ENCODE measurements at places on chromosomes 1 and 21.

GRCh38 chr1:172252958-172253357, 167.5 kb upstream of the C1orf105 start:
- no peak for DNase-seq

GRCh38 chr1:46519209-46519608, 29.6 kb downstream of the DMBX1 start:
- no peak for DNase-seq

- DNase-seq, result no peak
Measured at GRCh38 chr1:107110326-107110725, 30.5 kb upstream of the NTNG1 start.

DNA sequence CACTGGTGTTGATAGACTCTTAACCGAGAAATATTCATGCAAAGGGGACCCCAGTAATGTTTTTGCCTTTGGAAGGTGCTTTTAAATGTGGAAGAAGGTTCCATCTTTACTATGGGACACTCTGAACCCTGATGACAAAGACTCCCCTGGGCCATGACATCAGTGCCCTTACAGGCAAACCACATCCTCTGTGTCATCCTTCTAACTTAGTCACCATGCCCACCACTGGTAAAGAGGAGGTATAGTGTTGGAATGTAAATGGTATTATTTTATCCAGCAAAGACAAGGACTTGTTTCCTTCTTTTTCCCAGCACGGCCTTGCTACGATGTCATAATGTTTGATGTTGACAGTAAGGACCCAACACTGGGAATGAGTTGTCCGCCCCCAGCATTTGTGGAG, 12.6 kb downstream of the METTL13 start:
- no peak for DNase-seq

- DNase-seq, result no peak
Measured at GRCh38 chr1:167748906-167749305, 27.1 kb downstream of the MPZL1 start.

DNA sequence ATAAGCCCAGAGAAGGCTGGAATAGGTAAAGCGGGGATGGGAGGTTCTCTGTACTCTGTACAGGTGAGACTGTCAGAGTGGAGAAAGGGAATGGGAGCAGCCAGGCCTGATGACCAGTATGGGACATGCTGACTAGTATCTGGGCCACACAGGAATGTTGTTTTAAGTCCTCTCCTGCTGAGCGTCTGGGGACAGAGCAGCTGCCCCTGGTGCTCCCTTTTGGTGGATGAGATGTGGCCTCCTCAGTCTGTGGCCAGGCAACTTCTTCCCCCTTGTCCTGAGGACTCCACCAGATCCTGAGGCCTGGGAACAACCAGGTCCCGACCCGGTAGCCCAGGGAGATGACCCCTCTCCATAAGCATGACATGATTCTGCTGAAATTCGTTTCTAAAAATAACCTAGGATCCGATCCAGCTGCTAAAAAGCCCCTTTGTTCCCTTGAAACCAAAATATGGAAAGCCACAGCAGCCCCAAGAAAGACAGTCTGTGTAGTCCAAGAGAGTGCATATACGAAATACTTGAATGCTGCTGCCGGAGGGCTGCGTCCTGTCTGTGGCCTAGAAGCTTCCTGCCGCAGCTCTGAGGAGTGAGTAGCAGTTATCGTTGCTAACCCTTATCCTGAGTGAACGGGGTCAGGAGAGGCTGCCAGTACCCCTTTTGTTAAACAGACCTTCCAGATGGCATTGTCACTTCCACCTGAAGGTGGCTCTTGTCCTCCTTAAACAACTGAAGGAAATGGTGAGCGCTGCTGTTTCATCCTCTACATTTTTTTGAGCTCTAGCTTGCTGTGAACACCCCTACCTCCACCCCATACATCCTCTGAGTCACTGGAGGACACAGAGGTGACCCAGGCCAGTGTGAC, 47.1 kb downstream of the ATP2B4 start:
- DNase-seq, result no peak

- no peak for DNase-seq
Measured at GRCh38 chr1:167515461-167515860, 2.9 kb downstream of the CD247 start.

DNA sequence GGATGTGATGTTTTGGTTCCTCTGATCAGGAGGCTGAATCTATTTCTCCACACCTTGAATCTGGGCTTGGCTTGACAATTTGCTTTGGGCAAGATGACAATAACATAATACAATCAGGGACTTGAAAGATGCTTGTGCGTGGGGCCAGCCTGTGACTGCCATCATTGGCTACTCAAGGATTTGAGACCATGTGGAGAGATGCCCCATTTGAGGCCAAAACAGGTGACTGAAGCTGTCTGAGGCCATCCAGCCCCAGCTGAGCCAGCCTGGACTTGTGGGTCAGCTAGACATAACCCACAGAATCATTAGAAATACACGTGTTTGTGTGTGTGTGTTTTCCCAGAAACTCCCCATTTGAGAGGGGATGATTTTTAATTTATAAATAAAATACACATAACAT, 421.5 kb downstream of the PTPRU start:
- DNase-seq, result no peak

- DNase-seq, result no peak
Measured at GRCh38 chr1:211484755-211485479, 7.0 kb downstream of the RD3 start.

DNA sequence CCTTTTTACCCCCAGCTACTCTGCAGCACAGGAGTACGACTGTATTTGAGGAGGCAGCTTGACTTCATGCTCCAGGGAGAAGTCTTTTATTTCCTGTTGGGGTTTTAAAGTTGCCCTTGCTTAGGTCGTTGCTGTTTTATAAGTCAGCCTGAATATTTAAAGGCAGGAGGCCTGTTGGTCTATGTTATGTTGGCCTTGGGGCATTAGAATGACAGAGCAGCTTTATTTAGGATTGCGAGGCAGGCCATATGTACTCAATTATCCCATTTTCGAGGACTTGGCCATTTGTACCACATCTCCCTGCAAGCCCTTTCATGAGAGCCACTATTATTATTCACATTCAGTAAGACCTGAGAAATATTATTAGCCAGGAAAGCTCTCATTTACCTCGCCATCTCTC, 47.0 kb downstream of the KIF26B start:
- no peak for DNase-seq

- no peak for DNase-seq
Measured at GRCh38 chr1:33893147-33893830, 29.4 kb downstream of the HMGB4 start.

DNA sequence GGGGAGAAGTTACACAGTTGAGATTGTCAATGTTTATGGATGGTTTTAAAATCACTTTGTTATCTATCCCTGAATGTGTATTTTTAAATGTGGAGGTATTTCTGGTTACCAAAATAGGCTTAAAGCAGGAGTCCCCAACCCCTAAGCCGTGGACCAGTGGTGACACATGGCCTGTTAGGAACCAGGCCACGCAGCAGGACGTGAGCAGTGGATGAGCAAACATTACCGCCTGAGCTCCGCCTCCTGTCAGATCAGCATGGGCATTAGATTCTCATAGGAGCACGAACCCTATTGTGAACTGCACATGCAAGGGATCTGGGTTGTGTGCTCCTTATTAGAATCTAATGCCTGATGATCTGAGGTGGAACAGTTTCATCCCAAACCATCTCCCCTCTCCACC, 151.6 kb downstream of the GALNT2 start:
- no peak for DNase-seq

DNA sequence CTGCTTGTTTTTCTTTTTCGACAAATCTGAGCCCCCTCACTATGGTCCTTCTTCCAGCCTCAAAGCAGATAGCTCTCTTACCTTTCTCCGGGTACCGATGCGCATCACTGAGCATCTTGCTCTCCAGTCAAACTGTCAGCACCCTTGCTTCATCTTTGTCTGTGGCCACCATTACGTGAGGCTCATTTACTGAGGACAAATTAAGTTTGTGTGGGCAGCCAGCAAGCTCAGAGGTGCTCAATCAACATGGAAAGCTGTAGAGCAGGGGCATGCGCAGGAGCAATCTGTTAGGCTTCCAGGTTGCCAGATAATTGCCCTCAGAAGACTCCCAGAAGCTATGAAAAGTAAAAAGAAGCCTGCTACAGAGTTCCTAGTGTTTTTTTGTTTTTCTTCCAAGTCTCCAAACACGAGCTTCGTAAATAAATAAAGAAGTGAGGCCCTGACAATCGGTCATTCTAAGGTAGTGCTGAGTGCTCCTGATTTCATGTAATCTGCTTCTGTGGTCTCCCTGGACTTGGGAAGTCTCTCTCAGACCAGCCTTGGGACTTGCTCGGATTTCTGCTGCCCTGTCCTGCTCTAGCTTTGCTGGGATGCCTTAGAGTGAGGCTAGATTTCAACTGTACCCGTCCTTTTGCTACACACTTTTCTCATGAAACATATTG, 1.8 kb downstream of the C1orf53 start:
- DNase-seq, result no peak

GRCh38 chr1:77406661-77407060, 124.8 kb downstream of the AK5 start:
- DNase-seq, result no peak

DNA sequence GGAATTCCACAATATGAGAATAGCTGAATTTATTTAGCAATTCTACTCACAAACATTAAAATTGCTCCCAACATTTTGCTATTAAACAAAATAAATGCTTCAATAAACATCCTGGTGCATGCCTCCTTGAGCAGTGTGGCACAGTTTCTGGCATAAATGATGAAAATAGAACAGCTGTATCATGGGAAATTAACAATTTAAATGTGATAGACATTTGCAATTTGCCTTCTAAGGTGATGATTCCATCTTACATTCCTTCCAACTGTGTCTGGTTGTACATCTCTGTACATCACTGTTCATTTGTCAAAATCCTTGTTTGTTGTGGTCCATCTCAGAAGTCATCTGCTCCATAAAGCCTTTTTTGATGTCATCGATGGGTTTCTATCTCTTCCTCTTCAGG, 198.7 kb downstream of the KCTD3 start:
- no peak for DNase-seq

DNA sequence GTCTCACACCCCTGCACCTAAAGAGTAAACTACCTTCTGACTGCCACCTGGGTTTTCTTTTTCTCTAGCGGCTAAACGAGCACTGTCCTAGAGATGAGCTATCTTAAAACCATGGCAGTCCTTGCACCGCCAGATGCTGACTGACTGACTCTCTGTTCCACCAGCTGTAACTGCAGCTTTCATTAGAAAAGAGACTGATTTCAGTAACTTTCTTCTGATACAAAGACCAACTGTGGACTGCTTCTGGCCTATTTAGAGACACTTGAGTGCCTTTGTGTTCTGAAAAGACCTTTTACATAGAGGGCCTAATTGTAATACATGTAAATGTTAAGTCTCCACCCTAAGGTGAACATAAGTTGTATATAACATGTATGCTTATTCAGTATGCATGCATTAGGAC, 152.5 kb downstream of the DISC1 start:
- no peak for DNase-seq

GRCh38 chr1:184635347-184635979, 119.2 kb downstream of the EDEM3 start:
- DNase-seq, result no peak

- no peak for DNase-seq
Measured at GRCh38 chr1:221724931-221725605, 16.8 kb downstream of the DUSP10 start.

- no peak for DNase-seq
Measured at GRCh38 chr1:233337505-233337904, 10.0 kb downstream of the MAP3K21 start.

Data from NCI-H187 (cell line).